ENCODE measurements at places on chromosomes 1 and 21. TPM values are rescaled to one million over a fixed set of nuclear protein-coding genes. Genes with fewer than 3 reads are reported as not detected.

GRCh38 chr1:160428655-160429054, 28.3 kb downstream of the VANGL2 start:
- no peak overlapping the region for H3K4me3 ChIP-seq
- no peaks in the 10 kb centered on the region for H3K27me3 ChIP-seq
- H3K36me3 ChIP-seq = peaks cover 33% of the 10 kb centered on the region
- no peak for DNase-seq

- no peak for DNase-seq
- H3K4me3 ChIP-seq = no peak overlapping the region
- no peak overlapping the region for H3K27ac ChIP-seq
Measured at GRCh38 chr1:175918364-175918801, 175.0 kb upstream of the TNR start.

DNA sequence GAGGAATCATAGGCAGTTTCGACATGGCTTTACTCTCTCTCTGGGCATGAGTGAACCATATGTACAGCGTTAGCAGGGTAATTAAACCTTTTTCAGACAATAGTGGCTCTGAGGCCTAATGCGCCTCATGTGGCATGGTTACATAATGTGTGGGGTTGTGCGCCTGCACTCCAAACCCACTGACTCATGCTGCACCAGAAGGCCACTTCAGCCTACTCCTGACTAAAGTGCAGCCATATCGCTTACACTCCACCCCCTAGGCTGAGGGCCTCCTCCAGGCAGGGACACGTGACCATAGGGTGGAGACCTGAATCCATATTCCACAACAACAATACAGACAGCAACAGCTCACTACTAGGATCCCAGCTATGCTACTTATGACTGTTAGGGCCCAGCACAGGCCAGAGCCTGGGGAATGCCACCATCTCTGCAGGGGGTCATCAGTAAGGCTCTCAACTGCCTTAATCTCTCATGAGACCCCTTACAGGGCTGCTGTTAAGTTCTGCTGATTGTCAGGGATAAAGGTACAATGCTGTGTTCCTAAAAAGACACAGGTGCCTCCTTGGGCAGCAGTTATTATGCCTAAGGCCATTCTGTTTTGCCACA, 13.4 kb upstream of the ODF2L start:
- DNase-seq = no peak
- no peaks in the 10 kb centered on the region for H3K36me3 ChIP-seq
- no peaks in the 10 kb centered on the region for H3K27me3 ChIP-seq
- H3K27ac ChIP-seq = no peak overlapping the region

DNA sequence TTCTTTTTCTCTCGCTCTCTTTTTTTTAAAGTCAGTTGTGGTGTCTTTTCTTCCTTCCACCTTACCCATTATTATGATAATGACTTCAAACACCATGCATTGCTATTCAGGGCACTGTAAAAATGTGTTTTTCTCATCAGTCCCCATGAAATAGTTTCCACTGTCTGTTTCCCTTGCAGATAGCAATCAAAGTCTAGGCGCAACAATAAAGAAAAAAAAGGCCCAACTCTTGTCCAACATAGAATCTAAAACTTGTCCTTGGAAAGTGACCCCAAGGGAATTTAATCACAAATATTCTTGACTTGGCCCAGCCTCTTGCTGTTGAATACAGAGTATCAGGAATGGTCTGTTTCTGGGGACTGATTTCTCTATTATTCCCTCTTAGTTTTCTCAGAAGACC, 382.5 kb downstream of the PLPP3 start:
- no peak for DNase-seq
- peaks cover 29% of the 10 kb centered on the region for H3K4me1 ChIP-seq
- H3K4me3 ChIP-seq = no peak overlapping the region
- no peaks in the 10 kb centered on the region for H3K27me3 ChIP-seq

GRCh38 chr1:157803851-157804250, 16.1 kb downstream of the FCRL1 start:
- no peak for DNase-seq
- no peaks in the 10 kb centered on the region for H3K36me3 ChIP-seq

The UMODL1 gene
- total RNA-seq = not detected
